ENCODE measurements at places on chromosomes 11 and 22.

GRCh38 chr22:32248276-32248675 lies 6.9 kb downstream of the SLC5A4 start:
- DNase-seq: no peak

DNA sequence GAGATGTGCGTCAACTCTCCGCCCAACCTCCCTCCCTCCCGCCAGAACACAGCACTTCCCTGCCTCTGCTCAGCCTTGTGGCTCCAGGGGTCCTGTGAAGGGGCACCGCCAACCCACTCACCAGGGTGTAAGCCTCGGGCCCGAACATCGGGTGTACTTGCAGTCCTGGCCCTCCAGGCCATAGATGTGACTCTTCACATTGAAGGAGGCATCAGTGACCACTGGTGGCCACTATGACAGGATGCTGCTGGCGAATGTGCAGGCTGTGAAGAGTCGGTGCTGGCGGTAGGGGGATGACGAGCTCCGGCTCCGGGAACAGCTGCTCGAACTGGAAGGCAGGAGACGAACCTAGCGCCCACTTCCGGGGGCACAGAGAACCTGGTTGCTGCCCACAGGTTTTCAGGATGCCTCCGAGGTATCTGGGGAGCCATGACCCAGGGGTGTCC lies 97.4 kb downstream of the MED15 start:
- no peak for DNase-seq

- no peak for DNase-seq
Measured at GRCh38 chr11:19577391-19577975, 135.2 kb upstream of the NAV2 start.

DNA sequence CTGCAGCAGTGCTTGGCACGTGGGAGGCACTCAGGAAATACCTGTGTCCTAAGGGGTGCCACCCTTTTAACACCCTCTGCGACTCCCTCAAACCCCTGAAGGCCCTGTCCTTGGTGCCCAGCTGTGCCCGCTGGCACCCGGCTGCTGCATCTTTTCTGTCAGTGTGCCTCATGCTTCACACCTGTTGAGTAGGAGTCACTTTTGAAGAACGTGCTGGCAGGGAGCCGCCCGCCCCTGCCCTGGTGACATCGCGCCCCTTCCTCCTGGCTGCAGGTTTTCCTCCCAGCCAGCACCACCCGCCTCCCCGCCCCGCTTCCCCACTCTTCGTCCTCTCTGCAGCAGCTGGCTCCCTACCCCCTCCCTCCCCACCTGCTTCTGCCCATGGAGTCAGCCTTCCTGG lies 17.8 kb downstream of the FRMD8 start:
- no peak for DNase-seq

GRCh38 chr11:45994371-45995341 lies 72.2 kb downstream of the LARGE2 start:
- DNase-seq: no peak

GRCh38 chr11:101509922-101510321 lies 73.9 kb downstream of the TRPC6 start:
- no peak for DNase-seq

DNA sequence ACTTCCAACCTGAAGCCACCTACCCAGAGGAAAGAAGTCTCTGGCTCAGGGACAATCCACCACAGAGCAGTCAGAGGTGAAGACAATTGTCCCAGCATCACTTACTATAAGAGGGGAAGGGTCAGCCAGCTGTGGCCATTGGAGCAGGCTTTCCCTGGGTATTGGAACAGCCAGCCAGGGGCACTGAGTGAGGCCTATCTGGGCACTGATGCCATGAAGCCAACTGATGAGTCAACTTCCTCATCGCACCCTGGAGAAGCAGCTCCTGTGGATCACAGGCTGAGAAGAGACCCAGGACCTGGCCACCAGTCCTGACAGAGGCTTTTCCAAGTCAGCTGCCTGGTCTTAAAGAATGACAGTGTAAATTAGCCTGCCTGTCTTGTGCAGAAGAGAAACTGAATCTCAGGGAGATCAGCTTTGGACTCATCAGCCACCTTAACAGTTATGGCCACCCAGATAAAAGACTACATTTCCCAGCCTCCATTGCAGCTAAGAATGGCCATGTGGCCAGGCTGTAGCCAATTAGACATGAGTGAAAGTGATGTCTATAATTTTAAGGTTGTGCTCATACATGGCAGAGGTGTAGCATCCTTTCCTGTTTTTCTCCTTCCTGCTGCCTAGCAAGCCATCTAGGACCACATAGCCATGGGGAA lies 19.0 kb downstream of the CHST1 start:
- DNase-seq: peak; percentile 41

DNA sequence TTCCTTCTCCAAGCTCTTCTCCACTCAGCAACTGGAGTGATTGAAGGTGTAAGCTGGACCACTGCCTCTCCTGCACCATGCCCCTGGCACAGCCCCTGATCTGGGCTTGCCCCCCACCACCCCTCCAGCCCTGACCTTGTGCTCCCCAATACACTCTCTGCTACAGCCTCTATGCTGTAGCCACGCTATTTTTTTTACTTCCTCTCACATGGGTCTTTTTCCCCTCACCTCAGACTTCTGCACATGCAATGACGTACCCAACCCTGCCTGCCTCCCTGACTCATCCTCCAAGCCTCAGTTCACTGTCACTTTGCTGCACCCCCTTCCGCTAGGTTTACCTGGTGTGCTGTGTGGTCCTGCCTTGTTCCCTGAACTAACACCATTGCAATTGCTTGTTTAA lies 9.0 kb downstream of the CSNK2A3 start:
- DNase-seq: no peak

DNA sequence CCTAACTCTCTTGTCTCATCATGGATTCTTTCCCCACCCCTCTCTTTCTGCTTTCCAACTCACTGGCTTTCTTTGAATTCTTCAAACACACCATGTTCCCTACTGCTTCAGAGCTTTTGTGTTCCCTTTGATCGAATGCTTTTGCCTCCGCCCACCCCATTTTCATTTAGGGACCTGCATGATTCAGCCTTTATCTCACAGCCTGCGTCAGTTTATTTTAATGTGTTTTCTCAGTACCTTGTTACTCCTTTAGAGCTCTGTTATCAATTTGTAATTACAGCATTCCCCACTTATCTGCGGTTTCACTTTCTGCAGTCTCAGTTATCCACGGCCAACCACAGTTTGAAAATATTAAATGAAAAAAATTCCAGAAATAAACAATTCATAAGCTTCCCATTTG lies 451.3 kb downstream of the METTL15 start:
- no peak for DNase-seq

- no peak for DNase-seq
Measured at GRCh38 chr11:84476581-84476980, 1150.6 kb downstream of the DLG2 start.

DNA sequence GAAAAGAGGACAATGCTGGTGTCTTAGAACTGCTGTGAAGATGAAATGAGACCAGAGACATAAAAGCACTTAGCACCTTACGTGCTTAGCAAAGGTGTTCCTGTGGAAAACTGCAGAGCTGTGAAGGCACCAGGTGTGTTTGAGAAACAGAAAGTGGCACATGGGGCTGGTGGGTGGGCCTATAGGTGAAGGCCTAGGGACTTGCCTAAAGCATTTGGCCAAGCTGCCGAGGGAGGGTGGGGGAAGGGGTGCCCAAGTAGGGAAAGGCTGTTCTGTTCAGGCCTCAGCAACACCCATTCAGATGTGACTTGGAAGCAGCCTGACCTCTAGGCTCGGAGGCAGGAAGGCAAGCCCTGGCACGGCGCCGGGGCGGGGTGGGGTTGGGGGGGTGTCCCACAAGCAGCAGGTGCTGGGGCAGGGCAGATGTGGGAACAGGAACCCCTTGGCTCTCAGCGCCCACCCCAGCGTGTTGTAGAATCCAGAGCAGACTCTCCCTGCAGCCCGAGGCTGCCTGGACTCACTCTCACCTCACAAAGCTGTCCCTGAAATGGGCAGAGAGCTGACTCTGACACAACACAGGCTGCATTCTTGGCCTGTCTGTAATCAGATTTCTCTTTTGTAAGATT lies 366.7 kb upstream of the NARS2 start:
- DNase-seq: no peak

DNA sequence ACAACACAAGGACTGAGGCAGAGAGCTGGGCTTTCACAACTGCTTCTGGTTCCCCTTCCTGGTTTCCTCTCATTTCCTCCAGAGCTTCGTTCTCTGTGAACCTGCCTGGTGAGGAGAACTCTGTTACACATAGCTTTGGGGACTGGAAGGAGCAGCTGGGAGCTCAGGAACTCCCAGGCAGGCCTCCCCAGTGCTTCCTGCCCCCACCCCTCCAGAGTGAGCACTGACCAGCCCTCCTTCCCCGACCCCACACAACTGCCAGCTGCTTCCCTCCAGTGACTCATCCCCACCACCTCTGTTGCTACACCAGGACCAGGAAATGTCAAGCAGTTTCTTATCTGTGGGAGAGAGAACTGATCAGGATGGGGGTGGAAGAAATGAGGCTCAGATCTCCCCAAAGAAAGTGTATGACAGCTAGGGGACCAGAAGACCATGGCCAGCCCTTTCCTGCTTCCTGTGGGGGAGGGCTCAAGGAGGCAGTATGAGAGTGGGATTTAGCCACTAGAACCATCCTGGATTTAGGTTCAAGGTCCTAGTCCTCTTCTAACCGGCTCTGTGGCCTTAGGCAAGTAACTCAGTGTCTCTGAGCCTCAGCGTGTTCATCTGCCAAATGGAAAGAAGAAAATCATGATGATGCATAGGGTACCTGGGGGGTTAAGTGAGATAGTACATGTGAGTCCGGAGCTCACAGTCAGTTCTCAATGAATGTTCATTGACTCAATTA lies 4.5 kb upstream of the TP53I11 start:
- peak; percentile 36 for DNase-seq

DNA sequence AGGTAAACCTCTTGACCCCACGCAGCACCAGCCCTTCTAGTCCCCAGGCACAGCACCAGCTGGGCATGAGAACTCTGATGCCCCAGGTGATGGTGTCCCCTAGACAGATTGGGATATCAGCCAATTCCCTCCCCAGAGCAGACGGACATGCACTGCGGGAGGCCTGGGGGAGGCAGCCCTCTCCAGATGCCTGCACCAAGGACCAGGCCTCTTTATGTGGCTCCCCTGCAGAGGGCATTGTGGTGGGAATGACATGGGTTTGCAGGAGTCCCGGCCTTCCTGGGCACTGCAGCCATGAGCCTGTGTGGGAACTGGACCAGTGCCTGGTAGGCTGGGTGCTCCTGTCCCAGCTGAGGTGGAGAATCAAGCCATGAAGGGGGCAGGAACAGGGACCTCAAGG lies 25.9 kb downstream of the PPM1F start:
- no peak for DNase-seq

DNA sequence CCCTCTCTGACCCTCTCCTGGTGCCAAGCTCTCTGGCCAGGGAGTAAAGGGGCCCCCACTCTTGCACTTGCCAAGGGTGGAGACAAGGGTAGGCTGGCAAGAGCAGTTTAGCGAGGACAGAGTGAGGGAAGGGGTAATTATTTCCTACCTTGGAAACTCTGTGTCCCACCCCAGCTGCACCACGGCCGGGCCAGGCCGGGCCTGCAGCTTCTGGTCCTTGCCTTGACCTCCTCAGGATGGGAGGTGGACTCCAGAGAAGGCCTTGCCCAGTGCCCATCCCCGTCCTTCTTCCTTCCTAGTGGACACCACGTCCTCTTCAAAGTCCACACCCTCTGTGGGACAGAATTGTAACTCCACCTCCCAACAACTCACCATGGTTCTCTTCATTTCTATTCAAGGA lies 18.4 kb upstream of the OSBPL5 start:
- no peak for DNase-seq

DNA sequence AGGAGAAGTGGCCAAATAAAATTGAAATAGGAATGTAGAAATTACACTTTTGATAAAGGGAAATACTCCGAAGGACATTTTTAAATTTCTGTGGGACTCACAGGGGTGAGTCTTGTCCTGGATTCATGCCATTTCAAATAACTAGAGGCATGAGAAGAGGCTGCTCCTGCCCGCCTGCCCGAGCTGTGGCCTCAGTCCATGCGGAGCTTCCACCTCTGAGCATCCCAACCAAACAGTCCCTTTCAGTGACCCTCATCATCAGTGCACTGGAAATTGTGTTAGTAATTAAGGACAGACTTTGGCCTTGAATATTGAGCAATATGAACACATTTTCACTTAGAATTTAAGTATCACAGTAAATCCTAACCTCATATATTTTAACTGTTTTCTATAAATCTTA lies 25.6 kb downstream of the GRIA4 start:
- no peak for DNase-seq

GRCh38 chr11:78993802-78994430 lies 419.3 kb upstream of the NARS2 start:
- no peak for DNase-seq

- no peak for DNase-seq
Measured at GRCh38 chr11:15446315-15446714, 331.6 kb downstream of the INSC start.

DNA sequence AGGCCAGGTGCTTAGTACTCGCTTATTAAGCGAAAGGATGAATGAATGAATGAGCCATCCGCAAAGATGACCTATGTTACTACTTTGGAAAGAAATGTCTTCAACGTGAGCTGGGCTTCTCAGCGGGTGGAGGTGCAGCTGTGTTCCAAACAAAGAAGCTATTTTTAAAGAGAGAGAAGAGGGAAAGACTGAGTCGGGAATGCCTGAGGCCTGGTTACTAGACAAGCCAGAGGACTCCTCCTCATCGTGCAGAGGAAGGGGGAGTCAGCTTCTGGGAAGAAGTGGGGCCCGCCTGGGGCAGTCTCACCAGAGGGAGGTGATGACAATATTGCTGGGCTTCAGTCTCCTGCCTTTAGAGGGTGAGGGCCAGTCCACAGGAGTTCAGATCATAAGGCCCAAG lies 30.4 kb upstream of the CD5 start:
- DNase-seq: no peak

GRCh38 chr22:40397396-40397795 lies 27.0 kb downstream of the SGSM3 start:
- DNase-seq: no peak

- DNase-seq: no peak
Measured at GRCh38 chr11:20161230-20161918, 1.1 kb upstream of the DBX1 start.

GRCh38 chr11:129974237-129974636 lies 28.4 kb downstream of the PRDM10 start:
- no peak for DNase-seq

DNA sequence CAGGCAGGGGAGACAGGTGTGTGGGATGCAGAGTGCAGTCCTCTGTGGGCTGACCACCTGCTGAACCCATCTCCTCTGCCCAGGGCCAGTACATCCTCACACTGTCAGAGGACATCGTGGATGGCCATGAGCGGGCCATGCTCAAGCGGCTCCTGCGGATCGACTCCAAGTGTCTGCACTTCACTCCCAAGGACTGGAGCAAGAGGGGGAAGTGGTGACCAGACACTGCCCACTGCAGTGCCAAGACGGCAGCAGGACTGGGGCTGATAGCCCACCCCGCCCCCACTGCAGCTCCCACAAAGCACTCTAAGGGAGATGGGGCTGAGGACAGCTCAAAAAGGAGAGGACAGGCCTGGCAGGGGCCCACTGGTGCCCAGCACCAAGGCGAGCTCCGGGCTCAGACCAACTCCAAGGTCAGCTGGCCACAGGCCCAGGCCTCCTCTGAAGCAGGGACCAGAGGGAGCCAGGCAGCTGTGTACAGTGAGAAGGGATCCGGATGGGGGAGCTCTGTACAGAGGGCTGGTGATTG lies 1.6 kb downstream of the RNASEH2C start:
- DNase-seq: no peak

GRCh38 chr22:32880893-32881596 lies 79.5 kb downstream of the TIMP3 start:
- DNase-seq: no peak

GRCh38 chr11:59754494-59754858 lies 700 bp upstream of the STX3 start:
- DNase-seq: no peak

All from SW 1271 (cell line).